Mucosa of gallbladder (tissue), 1 donor: ENCODE measurements at places on chromosomes 6 and 20.

DNA sequence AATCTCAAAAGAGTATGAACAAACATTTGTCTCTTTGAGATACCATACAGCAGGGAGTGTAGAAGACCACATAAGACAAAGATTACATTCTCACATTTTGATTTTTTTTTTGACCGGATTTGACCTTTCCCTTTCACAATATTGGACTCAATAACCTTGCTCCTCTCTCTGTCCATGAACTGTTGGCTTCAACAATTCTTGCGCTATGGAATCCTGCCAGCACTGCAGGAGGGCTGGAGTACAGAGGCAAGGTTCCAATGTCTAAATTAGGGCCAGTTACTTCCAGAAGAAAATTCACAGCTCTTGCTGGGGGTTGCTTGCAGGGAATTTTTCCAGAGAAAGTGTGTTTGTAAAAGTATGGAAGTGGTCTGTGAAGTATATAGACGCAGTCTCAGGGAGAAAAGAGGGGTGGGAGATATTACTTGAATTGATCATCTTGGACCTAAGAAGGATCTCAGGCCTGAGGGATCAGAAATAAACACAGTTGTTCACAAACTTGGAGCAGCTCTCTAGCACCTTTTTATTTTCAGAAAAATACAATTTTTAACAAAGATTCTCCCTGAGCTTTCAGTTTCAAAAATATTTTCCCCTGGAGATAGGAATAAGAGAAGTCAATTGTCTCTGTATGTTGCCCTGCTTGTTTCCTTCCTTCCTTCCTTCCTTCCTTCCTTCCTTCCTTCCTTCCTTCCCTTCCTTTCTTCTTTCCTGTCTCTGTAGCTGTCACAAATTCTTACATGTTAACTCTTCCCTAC is 765.9 kb downstream of the BCKDHB start:
- no peak for DNase-seq

- no peak for DNase-seq
Observed at GRCh38 chr6:124670801-124671200, 291.4 kb upstream of the RNF217 start.

- DNase-seq, result no peak
Observed at GRCh38 chr20:63744574-63745423, 5.2 kb downstream of the SLC2A4RG start.

DNA sequence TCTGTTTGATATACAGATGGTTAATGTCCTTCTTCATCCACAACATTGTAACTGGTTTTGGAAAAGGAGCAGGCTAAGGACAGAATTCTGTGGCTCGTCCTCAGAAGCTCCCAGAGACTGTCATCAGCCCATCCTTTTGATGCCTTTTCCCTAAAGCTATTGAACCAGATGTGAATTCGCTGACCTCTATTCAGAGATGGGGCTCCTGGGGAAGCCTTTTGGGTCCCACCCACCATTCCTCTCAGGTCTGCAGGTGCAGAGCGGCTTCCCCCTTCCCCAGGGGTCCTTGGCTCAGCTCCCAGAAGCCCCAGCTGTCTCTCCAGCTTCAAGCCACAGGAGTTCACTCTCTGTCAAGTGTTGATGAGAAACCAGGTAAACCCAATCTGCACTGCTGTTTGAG is 191.7 kb downstream of the SMOC2 start:
- no peak for DNase-seq
